Thoracic aorta endothelial cell (primary cell): ENCODE measurements at places on chromosomes 5 and 9. TPM values are rescaled to one million over a fixed set of nuclear protein-coding genes. Genes with fewer than 3 reads are reported as not detected.

TSSK1B gene
- total RNA-seq, result under 0.01 TPM in 1 of 2 replicates, not detected in the other

SMIM32 gene
- total RNA-seq, result not detected in 2 replicates

STC2 gene
- 17.6 and 47.5 TPM in 2 replicates for total RNA-seq

IL4 gene
- total RNA-seq, result not detected in 2 replicates

PCDHGC4 gene
- total RNA-seq, result 1.3 and 1.9 TPM in 2 replicates

NEUROG1 gene
- not detected in 2 replicates for total RNA-seq

CPLANE1 gene
- 30.8 and 31.4 TPM in 2 replicates for total RNA-seq

SHOC1 gene
- total RNA-seq, result not detected in 2 replicates

CAAP1 gene
- 24.3 and 24.7 TPM in 2 replicates for total RNA-seq

RNF180 gene
- 10.6 and 13.1 TPM in 2 replicates for total RNA-seq

GLRA1 gene
- total RNA-seq, result not detected in 2 replicates

NUTM2F gene
- not detected in 2 replicates for total RNA-seq

SNCB gene
- 0.27 TPM in 1 of 2 replicates, not detected in the other for total RNA-seq

ABLIM3 gene
- 44.0 and 47.9 TPM in 2 replicates for total RNA-seq

SPATA9 gene
- not detected in 2 replicates for total RNA-seq

HDHD3 gene
- 6.0 and 6.2 TPM in 2 replicates for total RNA-seq

PRDM9 gene
- total RNA-seq, result not detected in 2 replicates
